ENCODE measurements at places on chromosomes 13 and 19.

DNA sequence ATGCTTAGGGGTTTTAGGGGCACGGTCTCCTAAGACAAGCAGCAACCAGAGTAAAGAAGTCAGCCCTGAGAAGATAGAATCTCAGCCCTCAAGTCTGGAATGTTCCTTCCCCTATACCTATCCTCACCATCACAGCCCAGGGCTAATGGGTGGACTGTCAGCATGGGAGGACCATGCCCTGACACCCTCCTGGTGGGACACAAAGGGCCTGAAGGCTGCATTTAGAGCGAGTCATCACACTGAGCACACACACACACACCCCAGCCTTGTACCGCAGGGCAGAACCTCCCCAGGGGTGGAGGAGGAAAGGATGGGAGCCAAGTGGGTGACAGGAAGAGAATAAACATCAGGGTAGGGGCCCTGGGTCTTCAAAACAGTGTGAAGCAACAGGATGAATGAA, 174.8 kb upstream of the SERP2 start:
- no peak for DNase-seq
- H3K27ac ChIP-seq = no peak overlapping the region
- no peak overlapping the region for H3K4me3 ChIP-seq
- H3K27me3 ChIP-seq = no peaks in the 10 kb centered on the region
- no peaks in the 10 kb centered on the region for H3K36me3 ChIP-seq

- H3K36me3 ChIP-seq = no peaks in the 10 kb centered on the region
- no peak for DNase-seq
- H3K4me1 ChIP-seq = peaks cover 10% of the 10 kb centered on the region
- no peak overlapping the region for H3K4me3 ChIP-seq
- H3K27me3 ChIP-seq = no peaks in the 10 kb centered on the region
Measured at GRCh38 chr13:85278851-85279250, 520.4 kb downstream of the SLITRK6 start.

DNA sequence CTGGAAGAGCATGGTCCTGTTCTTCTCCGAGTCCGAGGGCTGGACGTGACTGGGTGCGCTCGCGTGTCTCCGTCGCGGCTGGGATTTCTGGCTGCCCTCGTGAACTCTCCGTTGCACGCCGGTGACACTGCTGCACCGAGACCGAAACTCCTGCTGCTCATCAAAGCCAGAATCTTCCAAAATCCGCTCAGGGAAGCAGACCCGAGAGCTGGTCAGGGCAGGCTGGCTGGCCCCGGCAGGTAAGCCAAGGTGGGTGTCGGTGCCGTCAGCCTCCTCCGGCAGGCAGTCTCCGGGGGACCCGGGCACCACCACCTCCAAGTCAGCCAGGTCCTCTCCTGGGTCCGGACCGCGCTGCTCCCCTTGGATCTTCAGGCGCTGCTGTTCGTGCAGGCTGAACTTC, 119.9 kb downstream of the TBC1D4 start:
- no peak overlapping the region for H3K27ac ChIP-seq
- no peak overlapping the region for H3K4me3 ChIP-seq
- DNase-seq = no peak
- H3K4me1 ChIP-seq = peaks cover 40% of the 10 kb centered on the region

GRCh38 chr13:111251646-111252445, 68.6 kb upstream of the TEX29 start:
- H3K36me3 ChIP-seq = peaks cover 13% of the 10 kb centered on the region
- no peak overlapping the region for H3K27ac ChIP-seq
- DNase-seq = no peak
- no peak overlapping the region for H3K4me3 ChIP-seq

GRCh38 chr13:34988330-34988791, 46.3 kb downstream of the NBEA start:
- H3K4me3 ChIP-seq = no peak overlapping the region
- no peaks in the 10 kb centered on the region for H3K27me3 ChIP-seq
- no peak for DNase-seq
- no peak overlapping the region for H3K27ac ChIP-seq
- no peaks in the 10 kb centered on the region for H3K36me3 ChIP-seq
- no peaks in the 10 kb centered on the region for H3K4me1 ChIP-seq

DNA sequence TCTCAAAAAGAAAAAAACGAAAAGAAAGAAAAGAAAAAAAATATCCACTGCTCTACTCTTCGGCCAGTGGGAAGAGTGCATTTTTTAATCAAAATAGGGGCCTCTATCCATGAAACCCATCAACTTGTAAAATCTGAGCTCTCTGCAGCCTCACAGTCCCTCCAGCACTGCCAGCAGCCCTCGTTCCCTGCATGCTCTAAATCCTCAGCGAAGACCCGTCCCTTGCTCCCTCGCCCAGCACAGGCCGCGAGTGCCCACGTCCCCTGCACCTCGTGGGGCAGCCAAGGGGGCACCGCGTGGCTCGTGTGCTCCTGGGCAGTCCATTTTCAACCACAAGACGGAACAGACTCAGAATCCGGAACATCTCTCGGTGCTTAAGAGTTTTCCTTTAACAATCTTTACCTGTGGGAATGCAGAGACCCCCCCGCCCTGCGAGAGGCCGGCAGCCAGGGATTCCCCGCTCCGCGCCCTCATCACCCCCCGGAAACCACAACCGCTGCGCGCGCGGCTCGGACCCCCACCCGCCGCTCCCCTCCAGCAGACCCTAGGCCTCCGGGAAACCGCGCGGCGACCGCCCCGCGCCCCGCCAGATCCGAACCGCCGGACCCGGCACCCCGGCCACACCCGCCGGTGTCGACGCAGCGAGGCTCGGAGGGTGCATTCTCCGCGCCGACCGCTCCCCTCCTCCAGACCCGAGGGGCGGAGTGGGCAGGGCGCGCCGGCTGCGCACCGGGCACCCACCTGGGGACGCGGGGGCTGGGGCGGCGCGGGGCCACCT, 638 bp downstream of the ANKRD27 start:
- peaks cover 25% of the 10 kb centered on the region for H3K27me3 ChIP-seq
- peak overlapping the region; percentile 67 for H3K4me3 ChIP-seq
- DNase-seq = no peak
- 0 out of 2 replicates have a peak, but pooled peaks cover 2% of the 10 kb centered on the region for H3K36me3 ChIP-seq
- no peaks in the 10 kb centered on the region for H3K4me1 ChIP-seq
- H3K27ac ChIP-seq = peak overlapping the region; percentile 26

GRCh38 chr13:112638919-112639318, 50.9 kb upstream of the ATP11A start:
- H3K4me1 ChIP-seq = no peaks in the 10 kb centered on the region
- peaks cover 41% of the 10 kb centered on the region for H3K27me3 ChIP-seq
- no peak for DNase-seq

DNA sequence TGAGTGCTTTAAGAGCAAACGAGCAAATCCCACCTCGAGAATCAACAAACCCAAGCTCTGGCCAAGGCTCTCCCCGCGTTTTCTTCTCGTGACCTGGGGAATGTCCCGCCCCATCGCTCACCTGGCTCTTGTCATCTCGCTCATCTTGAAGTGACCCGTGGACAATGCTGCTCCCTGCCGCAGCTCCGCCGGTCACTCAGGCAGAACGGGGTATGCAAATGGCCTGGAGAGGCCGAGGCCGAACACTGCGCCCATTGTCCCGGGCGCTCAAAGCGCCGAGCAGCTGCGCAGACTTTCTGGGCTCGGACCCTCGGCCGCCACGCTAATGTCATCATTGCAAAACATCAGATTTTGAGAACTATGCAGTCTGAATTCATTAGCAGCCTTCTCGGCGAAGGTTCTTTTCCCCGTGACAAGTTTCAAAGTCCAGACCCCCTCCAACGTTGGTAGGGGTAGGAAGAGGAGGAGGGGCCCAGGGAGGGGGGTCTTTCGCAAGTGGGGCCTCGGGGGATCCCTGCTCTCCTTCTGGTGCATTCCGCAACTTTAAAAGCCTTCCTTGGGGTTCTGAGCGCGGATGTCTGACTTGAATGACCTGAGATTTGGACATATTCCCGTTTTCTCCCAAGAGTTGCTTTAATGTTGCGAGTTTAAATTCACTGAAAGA, 39.7 kb downstream of the SOX1 start:
- no peak for DNase-seq
- H3K4me3 ChIP-seq = no peak overlapping the region
- H3K27me3 ChIP-seq = peaks cover 90% of the 10 kb centered on the region
- no peak overlapping the region for H3K27ac ChIP-seq

DNA sequence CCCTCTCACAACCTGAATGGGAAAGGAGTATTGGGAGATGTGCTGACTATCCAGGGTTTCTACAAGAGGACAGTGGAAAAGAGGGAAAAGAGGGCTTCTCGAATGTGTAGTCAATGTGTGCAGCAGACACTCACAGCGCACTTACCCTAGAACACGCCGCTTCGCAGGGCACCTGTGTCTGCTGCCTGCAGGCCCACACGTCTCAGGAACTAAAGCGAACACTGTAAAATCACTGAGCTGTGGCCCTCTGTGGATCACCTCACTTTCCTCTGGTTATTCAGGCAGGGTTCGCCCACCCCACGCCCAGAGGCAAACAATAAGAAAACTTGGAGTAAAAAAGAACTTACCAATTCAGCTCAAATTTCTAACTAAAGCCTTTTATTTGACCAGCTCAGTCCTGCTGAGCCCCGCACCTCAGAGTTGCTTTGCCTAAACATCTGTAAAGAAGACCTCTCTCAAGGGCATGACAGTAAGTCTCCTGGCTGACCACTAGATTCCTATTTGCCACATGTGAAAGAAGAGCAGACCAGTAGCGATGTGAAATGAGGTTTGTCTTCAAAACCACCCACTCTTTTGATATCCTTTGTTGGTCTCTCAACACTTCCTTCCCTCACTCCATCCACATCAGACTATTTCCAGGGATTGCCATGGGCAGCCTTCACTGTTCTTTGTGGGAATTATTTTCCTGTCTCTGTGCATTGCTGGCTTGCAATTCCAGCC, 19.3 kb upstream of the DOCK9 start:
- no peaks in the 10 kb centered on the region for H3K36me3 ChIP-seq
- H3K27ac ChIP-seq = peak overlapping the region; percentile 92
- no peak for DNase-seq
- no peak overlapping the region for H3K4me3 ChIP-seq
- no peaks in the 10 kb centered on the region for H3K27me3 ChIP-seq

DNA sequence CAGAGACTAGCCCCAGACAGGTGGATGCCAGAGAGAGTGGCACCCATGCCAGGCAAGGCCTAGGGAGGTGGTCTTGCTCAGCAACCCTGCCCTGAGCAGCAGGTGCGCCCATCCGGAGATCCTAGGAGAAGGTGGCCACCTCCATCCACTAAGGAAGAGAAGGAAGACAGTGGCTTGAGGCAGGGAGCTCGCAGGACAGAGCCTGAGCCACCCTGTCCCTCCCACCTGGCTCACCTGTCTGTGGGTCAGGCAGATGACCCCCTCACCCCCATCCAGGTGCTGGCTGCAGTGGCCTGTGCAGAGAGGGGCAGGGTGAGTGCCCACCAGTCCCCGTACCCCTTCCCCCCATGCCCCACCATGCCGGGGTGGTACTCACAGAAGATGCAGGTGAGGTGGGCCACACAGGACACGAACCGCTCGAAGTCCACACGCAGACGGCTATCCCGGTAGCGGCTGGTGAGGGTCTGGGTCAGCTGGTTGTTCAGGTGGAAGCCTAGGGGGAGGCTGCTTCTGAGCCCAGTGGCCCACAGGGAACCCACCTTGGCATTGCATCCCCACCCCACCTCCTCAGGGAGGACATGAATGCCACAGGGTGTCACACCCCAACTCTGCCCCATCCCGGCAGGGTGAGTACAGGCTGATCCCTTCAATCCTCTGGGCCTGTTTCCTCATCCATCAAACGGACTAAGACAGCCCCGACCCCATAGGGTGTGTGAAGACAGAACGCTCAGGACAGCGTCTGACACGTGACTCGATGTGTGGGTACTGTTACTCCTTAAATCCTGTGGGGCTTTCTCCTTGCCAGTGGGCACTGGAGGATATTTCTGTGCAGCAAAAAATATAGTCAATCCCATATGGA, 13.3 kb downstream of the CAPN12 start:
- H3K27me3 ChIP-seq = no peaks in the 10 kb centered on the region
- no peak overlapping the region for H3K4me3 ChIP-seq
- DNase-seq = peak; percentile 49
